ENCODE measurements at places on chromosomes 2 and 18. TPM values are rescaled to one million over a fixed set of nuclear protein-coding genes. Genes with fewer than 3 reads are reported as not detected.

UGT1A3 gene
- not detected for total RNA-seq

ZDBF2 gene
- total RNA-seq = 3.2 TPM

DNA sequence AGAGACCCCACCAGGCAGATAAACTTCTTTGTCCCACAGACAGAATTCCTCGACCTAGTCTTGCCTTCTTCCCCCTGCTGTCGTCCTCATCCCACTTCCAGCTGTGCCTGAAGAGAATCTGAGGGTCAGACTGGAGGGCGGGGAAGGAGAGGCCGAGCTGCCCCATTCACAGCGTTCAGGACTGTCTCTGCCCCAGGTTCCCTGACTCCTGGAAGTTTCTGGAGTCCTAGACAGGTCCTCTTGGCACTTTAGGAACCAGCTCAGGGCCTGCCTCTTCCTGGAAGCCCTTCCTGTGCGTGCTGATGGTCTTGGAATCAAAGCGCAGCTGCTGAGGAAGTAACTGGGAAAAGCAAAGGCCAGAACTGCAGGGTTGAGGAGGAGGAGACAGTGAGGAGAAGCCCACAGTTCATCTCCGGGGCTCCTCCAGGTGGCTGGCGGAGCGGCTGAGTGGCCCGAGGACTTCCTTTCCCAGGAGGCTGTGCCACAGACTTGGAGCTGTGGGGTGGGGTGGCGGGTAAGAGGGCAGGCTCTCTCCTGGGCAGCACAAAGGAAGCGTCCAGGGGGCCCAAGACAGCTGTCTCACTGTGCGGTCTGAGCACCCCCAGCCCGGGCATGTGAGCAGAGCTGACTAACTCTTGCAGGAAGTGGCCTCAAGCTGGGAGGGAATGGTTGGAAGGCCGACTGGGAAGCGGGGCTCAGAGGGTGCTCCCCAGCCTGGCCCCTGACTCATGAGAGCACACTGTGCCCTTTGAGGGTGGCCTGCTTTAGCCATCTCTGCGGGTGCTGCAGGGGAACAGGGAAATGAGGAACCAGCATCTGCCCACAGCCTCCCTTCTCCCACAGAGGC lies 39.5 kb downstream of the SDC1 start:
- H3K27me3 ChIP-seq = peaks cover 4% of the 10 kb centered on the region
- H3K4me1 ChIP-seq = no peaks in the 10 kb centered on the region
- DNase-seq = no peak
- H3K27ac ChIP-seq = no peak overlapping the region
- H3K36me3 ChIP-seq = no peaks in the 10 kb centered on the region

- peaks cover 22% of the 10 kb centered on the region for H3K4me1 ChIP-seq
- DNase-seq = peak; percentile 45
- no peak overlapping the region for H3K4me3 ChIP-seq
- peaks cover 15% of the 10 kb centered on the region for H3K36me3 ChIP-seq
- H3K27me3 ChIP-seq = no peaks in the 10 kb centered on the region
- peak overlapping the region; percentile 31 for H3K27ac ChIP-seq
Observed at GRCh38 chr2:25388491-25388890, 46.8 kb upstream of the DNMT3A start.

DNA sequence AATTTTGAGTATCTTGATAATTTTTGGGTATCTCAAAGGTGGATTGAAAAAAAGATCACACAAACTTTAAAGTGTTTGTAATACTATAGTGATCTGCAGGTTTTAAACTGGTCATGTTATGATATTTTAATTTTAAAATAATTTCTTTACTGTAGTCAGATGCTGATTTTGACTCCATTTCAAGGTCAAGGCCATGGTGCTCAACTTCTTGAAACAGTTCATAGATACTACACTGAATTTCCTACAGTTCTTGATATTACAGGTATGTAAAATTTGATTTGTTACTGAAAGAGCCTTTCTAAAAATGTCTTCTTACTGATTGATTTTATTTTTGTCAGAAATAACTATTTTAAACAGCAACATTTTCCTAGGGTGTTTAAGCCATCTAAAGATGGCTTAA lies 33.1 kb upstream of the METAP1D start:
- H3K27ac ChIP-seq = no peak overlapping the region
- H3K4me1 ChIP-seq = peaks cover 32% of the 10 kb centered on the region
- H3K4me3 ChIP-seq = no peak overlapping the region
- no peak for DNase-seq

GRCh38 chr2:129772190-129772579 lies 207.3 kb upstream of the RAB6C start:
- no peak overlapping the region for H3K4me3 ChIP-seq
- no peaks in the 10 kb centered on the region for H3K4me1 ChIP-seq
- peaks cover 6% of the 10 kb centered on the region for H3K27me3 ChIP-seq
- H3K36me3 ChIP-seq = no peaks in the 10 kb centered on the region
- no peak for DNase-seq

Data from activated CD8-positive, alpha-beta T cell treated with anti-CD3 and anti-CD28 coated beads, Interleukin-2, amount 10 ng/mL, durations not matched to agents 7 days and 5 days (primary cell).